ENCODE measurements at places on chromosomes 12 and 14.

GRCh38 chr12:101045486-101046464 is 164.3 kb downstream of the SLC5A8 start:
- no peak for DNase-seq

GRCh38 chr12:115570069-115570777 is 707.3 kb downstream of the MED13L start:
- DNase-seq, result no peak

DNA sequence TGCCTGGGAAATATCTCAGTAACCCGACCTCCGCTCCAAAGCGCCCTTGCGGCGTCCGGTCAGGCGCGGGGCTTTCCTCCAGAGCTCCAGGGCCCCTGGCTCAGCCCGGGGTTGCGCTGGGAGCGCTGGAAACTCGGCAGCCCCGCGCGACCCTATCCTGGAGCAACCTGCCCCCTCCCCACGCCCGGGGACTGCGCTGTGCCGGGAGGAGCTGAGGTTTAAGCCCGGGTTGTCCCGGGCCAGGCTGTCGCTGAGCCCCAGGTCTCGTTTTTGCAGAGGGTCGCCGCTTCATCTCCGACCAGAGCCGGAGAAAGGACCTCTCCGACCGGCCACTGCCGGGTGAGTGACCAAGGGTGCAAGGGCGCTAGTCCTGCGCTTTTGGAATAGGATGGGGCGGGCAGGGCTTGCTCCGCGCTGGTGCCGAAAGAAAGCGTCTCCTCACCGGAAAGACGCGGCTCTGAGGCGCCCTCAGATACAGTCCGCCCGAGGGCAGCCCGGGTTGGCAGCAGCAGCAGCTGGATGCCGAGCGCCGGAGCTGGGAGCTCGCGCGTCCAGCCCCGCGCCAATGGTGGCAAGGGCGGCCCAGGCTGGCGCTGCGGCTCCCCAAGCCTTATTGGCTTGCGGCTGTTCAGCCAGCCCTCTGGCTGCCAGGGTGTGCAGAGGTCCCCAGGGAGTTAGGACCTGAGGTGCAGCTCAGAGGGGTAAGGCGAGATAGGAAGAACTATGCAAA is 1.5 kb downstream of the SPX start:
- DNase-seq, result peak; percentile 39

DNA sequence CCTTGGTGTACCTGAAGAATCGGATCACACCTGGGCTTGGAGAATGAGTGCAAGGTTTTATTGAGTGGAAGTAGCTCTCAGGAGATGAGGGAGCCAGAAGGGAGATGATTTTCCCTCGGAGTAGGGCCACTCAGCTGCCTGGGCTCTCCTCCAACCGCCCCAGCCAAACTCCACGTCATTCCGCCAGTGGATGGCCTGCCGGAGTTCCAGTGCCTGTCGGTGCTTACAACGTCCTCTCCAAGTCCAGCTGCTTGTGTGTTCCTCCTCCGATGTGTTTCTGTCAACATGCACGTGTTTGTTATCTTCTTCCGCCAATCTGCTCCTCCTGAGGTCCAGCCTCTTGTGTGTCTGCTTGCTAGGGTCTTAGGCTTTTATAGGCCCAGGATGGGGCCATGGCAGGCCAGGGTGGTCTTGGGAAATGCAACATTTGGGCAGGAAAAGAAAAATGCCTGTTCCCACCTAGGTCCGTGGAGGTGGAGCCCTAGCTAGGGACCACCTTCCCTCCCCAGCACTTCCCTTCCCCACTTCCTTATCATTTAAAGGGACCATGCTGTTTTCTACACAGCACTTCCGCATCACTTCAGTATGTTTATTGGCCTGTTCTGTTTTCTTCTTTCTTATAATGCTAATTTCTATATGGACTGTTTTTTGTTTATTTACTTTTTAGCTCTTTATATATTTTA is 343.2 kb downstream of the PDZRN4 start:
- DNase-seq, result no peak

DNA sequence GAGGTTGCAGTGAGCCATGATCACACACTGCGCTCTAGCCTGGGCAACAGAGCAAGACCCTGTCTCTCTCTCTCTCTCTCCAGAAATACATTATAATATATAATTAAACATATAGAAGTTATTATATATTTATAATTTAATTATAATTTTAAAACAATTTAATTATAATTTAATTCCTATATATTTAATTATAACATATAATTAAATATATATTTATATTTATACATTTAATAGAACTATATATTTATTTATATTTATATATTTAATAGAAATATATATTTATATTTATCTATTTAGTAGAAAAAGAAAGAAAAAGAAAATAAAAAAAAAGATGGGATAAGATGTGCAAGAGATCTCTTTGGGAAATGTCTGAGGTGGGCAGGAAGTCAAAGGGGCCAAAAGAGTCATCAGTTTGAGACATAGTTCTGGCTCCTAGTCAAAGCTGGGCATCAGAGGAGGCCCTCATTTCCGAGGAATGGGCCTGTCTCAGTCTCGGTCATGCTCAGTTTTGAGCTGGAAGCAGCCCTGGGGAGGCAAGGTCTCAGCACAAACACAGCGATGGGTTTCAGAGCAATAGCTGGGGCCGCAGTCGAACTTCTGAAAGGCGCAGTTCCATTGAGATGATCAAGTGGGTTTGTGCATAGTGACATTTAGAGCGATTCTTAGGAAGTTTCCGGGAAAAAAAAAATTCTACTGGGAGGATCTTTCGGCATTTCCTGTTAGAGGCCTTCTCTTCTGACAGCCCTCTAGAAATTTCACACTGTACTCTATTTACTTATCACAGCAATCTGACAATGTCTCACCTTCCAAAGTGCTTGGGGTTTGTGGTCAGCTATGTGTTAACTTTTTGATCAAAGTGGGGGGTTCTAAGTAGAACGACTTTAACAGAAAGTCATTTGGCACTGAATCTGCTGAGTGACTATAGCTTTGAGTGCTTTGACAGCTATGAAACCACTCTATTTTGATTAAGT is 58.7 kb upstream of the GZMB start:
- peak; percentile 26 for DNase-seq

DNA sequence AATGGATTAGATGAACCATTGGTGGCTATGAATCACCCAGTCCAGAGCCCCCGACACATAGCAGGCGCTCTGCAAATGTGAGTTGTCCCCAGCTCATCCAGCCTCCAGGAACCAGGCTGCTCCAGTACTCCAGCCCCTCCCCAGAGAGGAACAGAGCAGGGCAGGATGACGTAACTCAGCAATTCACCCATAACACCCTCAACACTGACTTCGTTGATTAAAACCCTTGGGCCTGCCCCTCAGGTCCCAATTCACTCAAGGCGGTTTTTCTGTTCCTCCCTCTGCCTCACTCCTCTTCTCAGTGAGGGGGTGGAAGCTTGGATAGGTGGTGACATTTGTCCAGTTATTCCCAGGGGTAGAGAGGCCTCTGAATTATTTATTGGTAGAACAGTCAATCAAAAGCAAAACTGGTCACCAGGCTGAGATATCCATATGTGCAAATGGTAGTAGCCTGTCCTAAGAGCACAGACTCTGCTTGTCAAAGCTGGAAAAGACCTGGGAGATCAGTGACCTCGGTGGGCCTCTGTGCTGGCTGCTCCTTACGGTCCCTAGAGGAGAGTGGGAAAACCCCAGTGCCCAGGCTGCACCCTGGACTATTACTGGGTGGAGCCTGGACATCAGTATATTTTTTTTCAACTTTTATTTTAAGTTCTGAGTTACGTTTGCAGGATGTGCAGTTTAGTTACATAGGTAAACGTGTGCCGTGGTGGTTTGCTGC is 97.0 kb downstream of the CMKLR1 start:
- DNase-seq, result no peak

DNA sequence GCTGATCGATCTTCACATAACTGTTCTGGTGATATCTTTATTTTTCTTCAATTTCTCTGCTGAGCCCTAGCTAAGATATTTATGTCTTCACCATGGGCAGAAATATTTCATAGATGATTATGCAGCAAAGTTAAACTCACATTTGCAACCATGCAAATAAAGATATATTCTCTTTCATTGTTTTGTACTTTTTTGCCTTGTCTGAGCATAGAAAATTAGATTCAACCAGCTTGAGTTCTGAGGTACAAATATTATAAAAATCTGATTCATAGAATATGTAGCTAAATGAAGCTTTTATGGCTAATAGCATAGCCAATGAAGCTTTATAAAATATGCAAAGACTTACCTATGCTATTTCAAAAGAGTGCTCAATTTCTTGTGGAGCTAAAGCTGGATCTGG is at the start of gene TAS2R13:
Gene TAS2R13 (minus strand): TSS at position 101 of the 400 bp plus-strand sequence. CDS start 264 bp downstream, outside the sequence.
- DNase-seq, result no peak

- no peak for DNase-seq
These were observed 4.0 kb upstream of the NAA25 start for GRCh38 chr12:112112409-112113133.

DNA sequence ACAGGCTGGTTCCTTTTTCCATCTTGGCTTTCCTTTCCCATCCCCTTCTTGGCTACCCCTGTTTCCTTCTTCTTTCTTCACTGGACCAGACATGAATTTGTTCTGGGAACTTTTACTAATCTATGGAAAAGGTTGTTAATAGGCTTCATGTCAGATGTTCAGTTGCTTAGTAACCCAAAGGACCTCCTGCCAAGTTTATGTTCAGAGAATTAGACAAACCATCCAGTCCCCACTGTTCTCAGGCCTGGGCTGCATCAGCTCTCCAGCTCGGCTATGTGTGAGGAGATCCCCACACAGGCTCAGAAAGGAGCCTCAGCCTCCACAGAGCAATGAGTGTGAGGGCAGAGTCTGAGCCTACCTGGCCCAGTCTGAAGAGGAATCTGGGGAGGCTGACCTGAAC is 78.0 kb downstream of the AKAP6 start:
- DNase-seq, result no peak

DNA sequence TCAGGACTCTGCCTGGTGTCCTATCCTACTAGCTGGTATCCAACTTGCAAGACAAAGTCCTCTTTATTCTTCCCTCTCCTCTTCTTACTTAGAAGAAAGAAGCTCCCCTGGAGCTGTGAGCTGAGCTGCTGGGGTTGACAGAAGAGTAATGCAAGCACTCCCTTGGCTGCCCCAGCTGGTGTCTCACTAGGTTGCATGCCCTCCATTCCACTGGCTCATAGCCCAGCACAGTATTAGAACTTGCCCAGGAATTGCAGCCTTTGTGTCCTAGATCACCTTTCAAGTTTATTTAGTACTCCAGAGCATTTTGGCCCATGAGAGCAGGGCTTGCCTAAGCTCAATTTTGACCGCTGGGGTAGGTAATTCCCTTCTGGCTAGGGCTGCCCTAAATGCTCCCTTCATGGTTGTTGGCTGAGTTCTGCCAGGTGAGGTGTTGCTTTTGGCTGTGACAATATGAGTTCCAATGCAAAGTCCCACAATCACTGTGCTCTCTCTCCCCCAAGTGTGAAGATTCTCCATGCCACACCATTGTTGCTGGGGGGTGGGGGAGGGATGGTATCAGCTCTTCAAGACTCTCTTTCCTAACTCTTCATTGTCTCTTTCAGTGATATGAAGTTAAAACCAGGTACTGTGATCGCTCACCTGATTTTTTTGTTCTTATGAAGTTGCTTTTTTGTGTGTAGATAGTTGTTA is 317.4 kb upstream of the DDHD1 start:
- no peak for DNase-seq

DNA sequence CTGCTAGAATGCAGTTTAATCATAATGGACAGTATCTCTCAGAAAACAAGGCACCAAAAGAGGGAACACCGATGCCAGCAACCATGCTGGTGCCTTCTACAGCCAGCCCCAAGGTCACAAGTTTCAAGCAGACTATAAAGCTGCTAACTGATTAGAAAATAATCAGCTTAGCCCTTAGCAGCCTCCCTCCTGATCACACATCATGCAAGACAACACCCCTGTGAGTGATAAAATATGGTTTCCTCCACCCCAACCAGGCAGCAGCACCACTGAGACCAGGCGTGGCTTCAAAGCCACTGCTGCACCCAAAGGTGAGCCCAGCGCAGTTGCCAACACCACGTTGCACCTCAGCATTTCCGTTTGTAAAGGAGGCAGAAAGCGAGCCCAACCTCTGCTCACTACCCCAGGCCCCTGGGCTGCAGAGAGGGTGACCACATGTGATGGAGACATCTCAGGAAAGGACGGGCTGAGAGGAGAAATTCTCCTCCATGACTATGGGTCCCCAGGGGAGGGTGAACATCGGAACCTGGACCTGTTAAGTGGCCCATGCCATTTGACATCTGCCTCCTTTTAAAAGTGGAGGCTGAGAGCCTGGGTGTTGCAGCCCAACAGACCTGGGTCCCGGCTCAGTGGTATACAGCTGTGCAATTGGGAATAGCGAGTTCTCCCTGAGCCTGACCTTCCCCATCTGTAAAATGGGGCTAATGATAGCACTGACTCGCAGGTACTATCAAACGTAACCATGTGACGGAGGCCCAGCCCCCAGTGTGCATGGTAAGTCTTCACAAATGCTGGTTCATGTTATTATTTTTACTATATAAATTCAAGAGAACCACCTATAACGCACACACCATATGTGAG is 11.5 kb downstream of the ZFP36L1 start:
- no peak for DNase-seq

DNA sequence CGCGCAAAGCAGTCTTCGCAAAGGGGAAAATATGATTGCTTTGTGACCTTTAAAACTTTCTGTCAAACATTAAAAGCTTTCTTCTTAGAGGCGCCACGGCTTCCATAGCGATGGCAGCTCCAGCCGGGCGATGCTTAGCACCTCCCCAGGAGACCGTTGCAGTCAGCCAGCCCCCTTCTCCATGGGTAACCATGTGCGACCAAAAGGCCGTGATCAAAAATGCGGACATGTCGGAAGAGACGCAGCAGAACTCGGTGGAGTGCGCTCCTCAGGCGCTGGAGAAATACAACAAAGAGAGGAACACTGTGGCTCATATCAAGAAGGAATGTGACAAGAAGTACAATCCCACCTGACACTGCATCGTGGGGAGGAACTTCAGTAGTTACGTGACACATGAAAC is 12.7 kb upstream of the STON2 start:
- DNase-seq, result no peak

DNA sequence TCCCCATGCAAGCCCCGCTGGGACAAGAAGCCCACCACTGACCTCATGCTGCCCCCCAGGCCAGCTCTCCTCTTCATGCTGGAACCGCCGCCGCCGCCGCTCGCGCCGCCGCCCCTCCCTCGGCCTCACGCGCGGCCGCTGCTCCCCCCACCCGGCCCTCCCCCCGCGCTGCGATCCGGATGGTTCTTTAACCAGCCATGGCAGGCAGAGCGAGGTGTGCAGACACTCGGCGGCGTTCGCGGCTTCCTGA is at the start of gene DCAF5:
Gene DCAF5 (minus strand): TSS at position 218 of the 250 bp plus-strand sequence. CDS start 141 bp downstream, at position 77.
- DNase-seq, result peak; percentile 89

DNA sequence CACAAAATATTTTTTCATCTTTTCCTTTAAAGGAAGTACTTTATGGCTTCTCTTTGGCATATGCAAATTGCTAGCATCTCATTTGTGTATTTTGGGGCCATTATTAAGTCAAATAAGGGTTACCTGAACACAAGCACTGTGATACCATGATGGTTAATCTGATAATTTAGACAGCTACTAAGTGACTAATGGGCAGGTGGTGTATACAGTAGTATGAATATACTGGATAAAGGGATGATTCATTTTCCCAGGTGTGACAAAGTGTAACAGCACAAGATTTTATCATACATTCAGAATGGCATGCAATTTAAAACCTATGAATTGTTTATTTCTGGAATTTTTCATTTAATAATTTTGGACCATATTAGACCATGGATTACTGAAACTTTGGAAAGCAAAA is 27.2 kb upstream of the ANO4 start:
- DNase-seq, result no peak

GRCh38 chr14:52063052-52063462 is 5.8 kb downstream of the NID2 start:
- DNase-seq, result no peak
